ENCODE measurements at places on chromosomes 7 and 10.

- no peak for DNase-seq
Measured at GRCh38 chr7:142796001-142796500, 25.3 kb downstream of the PRSS2 start.

- DNase-seq, result no peak
Measured at GRCh38 chr10:110794808-110795207, 76.9 kb upstream of the PDCD4 start.

DNA sequence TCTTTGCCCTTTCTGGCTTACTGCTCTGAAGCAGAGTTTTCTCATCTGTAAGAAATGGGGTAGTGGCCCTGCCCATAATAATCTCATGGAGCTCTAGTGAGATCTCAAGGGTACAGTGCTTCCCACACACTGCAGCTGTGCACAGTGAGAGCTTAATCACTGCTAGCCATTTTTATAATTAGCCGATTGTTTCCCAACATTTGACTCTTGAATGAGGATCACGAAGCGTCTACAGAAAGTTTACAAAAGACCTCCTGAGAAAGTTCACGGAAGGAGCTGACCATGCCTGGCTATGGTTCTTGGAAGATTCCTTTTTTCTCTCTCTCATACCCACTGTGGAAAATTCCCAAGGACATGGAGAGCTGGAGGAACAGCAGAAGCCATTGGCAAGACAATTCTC lies 70.4 kb downstream of the FAM171A1 start:
- DNase-seq, result no peak

DNA sequence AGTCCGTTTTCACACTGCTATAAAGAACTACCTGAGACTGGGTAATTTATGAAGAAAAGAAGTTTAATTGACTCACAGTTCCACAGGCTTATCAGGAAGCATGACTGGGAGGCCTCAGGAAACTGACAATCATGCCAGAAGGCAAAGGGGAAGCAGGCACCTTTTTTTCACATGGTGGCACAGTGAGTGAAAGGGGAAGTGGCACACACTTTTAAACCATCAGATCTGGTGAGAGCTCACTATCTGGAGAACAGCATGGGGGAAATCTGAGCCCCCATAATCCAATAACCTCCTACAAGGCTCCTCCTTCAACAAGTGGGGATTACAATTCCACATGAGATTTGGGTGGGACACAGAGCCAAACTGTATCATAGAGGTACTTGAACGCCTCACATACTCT lies 30.0 kb downstream of the AGR3 start:
- DNase-seq, result no peak

DNA sequence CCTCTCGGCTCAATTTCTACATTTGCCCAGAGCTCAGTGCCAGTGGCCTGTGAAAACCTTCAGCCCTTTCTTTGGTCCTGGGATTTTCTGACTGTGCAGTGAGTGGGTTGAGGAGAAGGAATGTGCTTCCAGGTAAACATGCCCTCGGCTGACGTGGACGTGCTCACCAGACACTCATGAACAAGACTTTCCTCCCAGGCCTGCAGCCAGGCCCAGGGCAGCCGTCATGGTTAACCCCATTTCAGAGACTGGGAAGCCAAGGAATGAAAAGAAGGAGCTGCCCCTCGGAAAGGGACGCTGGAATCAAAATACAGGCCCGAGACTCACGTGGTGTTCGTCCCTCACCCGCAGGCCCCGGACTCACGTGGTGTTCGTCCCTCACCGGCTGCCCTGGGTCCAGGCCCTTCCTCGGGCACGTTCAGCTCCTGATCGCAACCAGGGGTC lies 8.8 kb upstream of the CALML5 start:
- no peak for DNase-seq

DNA sequence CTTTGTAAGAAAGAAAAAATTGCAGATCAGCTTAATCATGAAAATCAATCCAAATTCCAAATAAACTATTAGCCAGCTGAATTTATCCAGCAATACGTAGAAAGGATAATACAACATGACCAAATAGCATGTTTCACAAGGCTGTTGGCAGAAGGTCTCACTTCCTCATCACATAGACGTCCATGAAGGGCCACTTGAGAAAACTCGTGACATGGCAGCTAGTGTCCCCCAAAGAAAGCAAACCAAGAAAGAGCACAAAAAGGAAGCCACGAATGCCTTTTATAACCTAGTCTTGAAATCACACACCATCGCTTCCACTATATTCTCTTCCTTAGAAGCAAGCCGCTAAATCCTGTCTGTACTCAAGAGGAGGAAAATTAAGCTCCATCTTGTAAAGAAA lies 105.6 kb upstream of the NRBF2 start:
- DNase-seq, result no peak

Measured in NCI-H1048 (cell line).